HT1080 (cell line): ENCODE measurements at places on chromosomes 4 and X.
A peak's percentile ranks its signal among the peaks of the same experiment; 100 is the strongest.

- DNase-seq: no peak
Measured at GRCh38 chrX:124726881-124727280, 380.5 kb downstream of the SH2D1A start.

GRCh38 chrX:140817943-140818342, 108.4 kb downstream of the LINC00632 start:
- DNase-seq: peak; percentile 1

- no peak for DNase-seq
Measured at GRCh38 chr4:141352331-141352730, 131.6 kb downstream of the ZNF330 start.

GRCh38 chrX:40420899-40421729, 159.7 kb upstream of the ATP6AP2 start:
- peak; percentile 39 for DNase-seq

GRCh38 chrX:42490111-42490510, 287.9 kb downstream of the PPP1R2C start:
- DNase-seq: no peak

- DNase-seq: peak; percentile 66
Measured at GRCh38 chr4:13102092-13102742, 381.9 kb downstream of the RAB28 start.

GRCh38 chr4:88738180-88738579, 40.6 kb upstream of the NAP1L5 start:
- no peak for DNase-seq

GRCh38 chr4:165031436-165032211, at the start of gene TRIM60:
Gene TRIM60, plus strand, starts transcription at chr4:165031999. Its CDS starts 8,074 bp downstream, at chr4:165040073.
- no peak for DNase-seq

GRCh38 chrX:9132036-9132638, 98.2 kb upstream of the FAM9B start:
- no peak for DNase-seq

DNA sequence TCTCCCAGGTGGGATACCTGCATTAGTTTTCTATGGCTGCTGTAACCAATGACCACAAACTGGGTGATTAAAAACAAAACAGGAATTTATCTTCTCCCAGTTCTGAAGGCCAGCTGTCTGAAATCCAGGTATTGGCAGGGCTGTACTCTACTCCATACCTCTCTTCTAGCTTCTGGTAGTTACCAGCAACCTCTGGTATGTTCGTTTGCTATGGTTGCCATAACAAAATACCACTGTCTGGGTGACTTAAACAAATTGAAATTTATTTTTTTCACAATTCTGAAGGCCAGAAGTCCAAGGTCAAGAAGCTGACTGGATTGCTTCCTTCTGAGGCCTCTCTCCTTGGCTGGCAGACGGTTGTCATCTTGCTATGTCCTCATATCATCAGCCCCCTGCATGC, 642.1 kb upstream of the TENM3 start:
- DNase-seq: no peak

DNA sequence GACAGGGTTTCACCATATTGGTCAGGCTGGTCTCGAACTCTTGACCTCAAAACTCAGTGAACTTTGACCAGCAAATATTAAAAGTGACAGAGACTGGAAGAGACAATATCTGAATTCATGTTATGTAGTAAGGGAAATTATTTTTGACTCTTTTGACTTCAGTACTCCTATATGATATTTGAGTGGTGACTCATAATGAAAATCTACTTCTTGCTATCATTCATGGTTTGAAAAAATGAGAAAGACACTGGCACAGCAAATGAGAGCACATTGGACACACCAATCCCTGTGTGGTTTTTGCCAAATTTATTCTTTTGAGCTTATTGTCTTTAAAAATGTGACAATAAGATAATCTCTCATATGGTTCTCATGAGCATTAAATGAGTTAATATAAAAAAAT, 109.4 kb downstream of the GPM6A start:
- DNase-seq: no peak

- no peak for DNase-seq
Measured at GRCh38 chr4:139715746-139716391, 50.2 kb downstream of the MGST2 start.

GRCh38 chr4:48470570-48470969, 12.6 kb upstream of the SLC10A4 start:
- DNase-seq: peak; percentile 18

DNA sequence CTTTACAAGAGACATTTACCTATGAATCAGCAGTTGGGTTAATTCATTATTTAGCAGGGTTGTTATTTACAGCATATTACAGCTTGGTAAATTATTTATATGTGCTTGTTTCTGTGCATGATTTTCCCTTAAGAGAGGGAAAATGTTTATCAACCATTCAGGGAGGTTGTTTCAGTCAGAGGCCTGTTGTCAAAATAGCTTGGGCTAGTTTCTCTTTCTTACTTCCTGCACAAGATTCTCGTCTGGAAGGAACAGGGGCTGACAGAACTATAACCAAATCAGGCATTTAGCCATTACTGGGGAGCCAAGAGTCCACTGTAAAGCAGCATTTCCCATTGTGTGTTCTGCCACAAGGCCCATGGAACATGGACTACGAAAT, 135.8 kb downstream of the HS6ST2 start:
- no peak for DNase-seq

- DNase-seq: no peak
Measured at GRCh38 chr4:55348466-55348865, 2.4 kb downstream of the SRD5A3 start.

DNA sequence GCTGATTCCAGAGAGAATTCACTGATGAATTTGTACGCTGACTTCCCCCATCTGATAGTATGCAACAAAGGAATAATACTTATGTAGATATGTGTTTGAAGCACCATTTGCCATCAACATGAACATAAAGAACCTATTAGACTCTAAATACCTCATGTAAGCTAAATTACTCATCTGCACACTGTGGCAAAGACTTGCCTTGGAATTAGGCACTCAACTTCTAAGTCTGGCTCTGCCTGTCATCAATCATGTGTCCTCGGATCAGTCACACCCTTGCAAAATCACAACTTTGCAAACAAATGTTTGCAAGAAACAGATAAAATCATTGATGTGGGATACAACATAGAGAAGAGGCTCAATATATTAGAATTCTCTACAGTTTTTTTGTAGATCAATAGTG, 169.9 kb upstream of the LDB2 start:
- no peak for DNase-seq

DNA sequence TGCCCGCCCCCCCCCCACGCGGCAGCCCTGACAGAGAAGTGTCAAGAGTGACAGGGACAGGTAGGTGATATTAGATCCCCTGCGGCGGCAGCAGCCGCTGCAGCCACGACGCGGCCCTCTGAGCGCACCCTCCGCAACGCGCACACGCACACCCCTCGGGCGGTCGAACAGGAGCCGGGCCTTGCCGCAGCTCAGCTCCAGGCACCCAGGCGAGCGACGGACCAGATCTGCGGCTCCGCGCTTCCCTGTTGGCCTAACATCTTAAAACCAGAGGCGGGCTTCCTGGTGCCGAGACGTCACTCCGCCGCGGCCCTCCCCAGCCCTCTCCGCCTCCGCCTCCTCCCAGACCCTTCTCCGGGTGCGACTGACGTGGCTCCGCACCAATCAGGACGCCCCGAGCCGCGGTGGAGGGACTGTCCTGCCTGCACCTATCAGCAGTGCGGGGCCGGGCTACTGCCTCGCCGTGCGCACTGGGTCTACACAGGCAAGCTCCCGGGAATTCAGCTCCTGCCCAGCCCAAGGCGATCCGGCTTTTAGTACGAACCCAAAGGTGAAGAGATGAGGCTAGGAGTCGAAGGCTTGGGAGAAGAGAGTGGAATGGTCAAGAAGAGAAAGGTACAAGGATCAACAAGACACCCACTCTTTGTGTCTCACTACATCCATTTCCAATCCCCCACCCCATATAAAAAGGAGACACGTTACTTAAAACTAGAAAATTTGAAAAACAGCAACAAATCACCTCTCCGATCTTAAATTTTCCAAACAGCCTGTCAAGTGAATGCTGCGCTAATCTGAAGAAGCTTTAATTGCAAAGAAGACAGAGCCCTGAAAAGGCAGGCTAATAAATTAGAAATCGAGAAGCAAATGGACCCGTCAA, at the start of gene PITX2:
TSS of gene PITX2 (minus strand) at position 237 of the 877 bp plus-strand sequence. CDS start 617 bp downstream, outside the sequence.
- peak; percentile 99 for DNase-seq

- peak; percentile 30 for DNase-seq
Measured at GRCh38 chr4:155705664-155706063, 39.0 kb downstream of the GUCY1A1 start.

GRCh38 chr4:86993909-86994681, 59.3 kb downstream of the AFF1 start:
- DNase-seq: no peak

GRCh38 chr4:8192748-8193738, 6.0 kb upstream of the SH3TC1 start:
- peak; percentile 55 for DNase-seq

DNA sequence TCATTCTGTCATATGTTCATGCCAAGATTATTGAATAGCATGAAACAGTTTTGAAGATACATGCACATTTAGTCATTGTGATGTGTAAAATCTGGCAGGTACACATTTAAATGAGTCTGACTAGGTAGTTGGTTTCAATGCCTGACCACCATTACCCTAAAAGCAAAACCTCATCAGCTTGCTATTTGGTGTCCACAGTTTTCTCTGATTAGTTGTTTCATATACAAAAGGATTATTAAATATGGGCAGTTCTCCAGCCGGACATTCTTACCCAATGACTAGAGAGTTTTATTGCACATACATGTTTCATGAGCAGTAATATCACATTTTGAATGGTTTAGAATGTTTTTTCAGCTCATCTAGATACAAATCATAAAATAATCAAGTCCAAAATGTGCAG, 23.7 kb downstream of the DCHS2 start:
- DNase-seq: peak; percentile 58

GRCh38 chr4:181756451-181757095, 486.6 kb upstream of the TENM3 start:
- DNase-seq: no peak

DNA sequence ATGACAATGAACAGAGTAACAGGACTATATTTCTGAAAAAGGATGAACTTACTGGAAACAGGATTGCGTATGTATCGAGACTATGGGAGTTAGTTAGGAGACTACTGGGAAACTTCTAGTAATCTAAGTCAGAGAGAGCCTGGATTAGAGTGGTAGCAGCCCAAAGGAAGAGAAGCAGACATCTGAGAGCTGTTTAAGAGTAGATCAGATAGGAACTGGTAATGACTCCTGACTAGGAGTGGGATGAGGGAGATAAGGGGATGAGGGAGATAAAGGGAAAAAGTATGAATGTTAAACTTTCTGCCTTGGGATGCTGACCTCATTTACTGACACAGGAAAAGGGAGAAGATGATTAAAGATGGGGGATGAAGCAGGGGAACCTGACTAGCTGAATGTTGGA, 116.2 kb downstream of the PDE5A start:
- DNase-seq: no peak

DNA sequence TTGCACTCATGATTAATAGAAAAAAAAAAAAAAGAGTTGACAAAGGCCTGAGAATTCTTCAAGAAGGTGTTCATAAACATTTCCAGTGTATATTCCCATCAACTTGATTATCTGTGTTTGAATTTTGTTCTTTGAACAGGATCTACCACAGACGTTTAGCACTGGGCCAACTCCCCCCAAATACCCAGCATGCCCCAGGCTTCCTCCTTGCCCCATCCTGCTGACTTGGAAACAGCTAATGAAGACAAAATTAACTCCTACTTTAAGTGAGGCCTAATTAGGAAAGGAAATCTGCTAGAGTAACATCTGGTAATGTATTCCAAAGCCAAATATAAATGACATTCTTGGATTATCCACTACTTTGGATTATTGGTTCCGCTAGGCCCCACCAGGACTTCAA, 52.5 kb downstream of the PPARGC1A start:
- DNase-seq: no peak

GRCh38 chr4:53671757-53672156, 80.5 kb upstream of the LNX1 start:
- DNase-seq: no peak

- DNase-seq: no peak
Measured at GRCh38 chrX:55697381-55697780, 20.2 kb upstream of the RRAGB start.

GRCh38 chr4:177012918-177013545, 220.3 kb upstream of the VEGFC start:
- no peak for DNase-seq

DNA sequence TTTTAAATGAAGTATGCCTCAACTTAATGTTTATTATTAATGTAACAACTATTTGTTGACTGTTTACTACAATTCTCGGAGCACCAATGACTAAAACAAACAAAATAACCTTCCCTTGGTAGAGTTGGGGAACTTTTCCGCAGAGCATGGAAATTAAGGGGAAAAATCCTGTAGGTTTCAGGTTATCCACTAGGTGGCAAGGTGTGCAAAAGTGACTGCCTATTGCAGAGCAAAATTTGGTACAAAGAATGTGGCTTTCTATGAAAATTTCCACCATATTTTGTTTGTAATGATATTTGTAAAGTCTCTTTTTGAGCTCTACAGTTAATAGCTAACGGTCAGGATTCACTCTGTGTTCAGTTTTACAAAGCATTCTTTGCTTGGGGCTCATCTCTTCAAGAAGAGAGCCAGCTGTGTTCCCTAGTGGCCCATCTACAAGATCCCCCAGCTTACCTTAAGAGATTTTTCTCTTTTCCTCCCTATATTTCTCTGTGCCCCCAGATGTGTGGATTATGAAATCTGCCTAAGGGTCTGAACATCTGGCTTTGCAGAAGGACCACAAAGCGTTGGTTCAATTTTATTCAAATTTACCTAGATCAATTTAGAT, 61.1 kb downstream of the FBXO8 start:
- DNase-seq: peak; percentile 28

GRCh38 chr4:24747234-24747975, 48.0 kb upstream of the SOD3 start:
- no peak for DNase-seq

DNA sequence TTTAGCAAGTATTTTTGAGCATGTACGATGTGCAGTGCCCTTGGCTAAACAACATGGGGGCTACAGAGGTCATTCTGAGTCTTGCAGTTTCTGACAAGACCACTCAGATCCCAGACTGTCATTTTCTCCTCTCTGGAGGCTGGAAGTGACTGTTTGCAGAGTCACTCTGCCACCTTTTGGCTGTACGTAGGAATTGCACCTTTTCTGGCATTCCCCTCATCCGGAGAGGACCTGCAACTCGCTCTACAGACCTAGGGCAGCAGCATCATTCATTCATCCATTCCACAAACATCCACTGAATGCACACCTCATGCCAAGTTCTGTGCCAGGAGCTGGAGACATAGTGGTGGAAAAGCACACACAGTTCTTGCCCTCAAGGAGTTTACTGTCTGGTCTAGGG, 160.4 kb upstream of the GPR101 start:
- peak; percentile 36 for DNase-seq

DNA sequence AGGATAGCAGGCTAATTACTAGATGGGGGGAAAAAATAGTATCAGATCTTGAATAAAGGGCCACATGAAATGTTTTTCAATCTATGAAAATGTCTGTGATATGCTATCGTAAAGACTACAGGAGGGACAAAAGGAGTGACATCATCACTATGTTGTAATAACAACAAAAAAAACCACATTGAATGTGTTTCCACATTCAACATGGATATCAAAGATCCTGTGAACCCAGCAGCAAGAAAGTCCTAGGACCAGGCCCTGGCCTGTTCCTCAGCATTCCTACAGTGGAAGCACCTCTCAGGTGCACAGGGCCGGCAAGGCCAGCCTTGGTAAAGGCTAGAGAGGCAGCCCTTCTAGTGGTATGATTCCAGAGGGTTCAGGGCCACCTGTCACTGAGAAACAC, 118.3 kb downstream of the RELL1 start:
- DNase-seq: no peak
